Activated T-cell treated with anti-CD3 and anti-CD28 coated beads, Interleukin-2, amount 50 U/mL, for 72 hours (primary cell): ENCODE measurements at places on chromosomes 5 and 9.

GRCh38 chr5:138831703-138832102 lies 43.4 kb downstream of the LRRTM2 start:
- DNase-seq: no peak

GRCh38 chr5:143352691-143353090 lies 50.8 kb downstream of the NR3C1 start:
- peak; percentile 40 for DNase-seq

DNA sequence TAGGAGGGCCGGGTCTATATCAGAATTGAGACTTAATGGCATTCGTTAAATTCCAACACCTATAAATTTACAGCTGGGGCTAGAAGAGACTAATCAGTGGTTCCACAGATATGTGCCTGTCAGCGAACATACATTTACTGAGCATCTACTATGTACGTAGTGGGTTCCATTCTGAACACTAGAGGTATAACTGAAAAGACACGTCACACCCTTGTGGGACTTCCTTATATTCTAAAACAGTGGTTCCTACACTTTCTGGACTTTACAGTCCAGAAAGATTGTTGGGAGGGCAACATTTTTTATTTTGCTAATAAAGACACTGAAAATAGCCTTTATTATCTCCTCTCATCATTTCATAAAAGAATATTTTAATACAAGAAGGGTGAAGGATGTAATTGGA lies 140.5 kb downstream of the SCAMP1 start:
- no peak for DNase-seq

DNA sequence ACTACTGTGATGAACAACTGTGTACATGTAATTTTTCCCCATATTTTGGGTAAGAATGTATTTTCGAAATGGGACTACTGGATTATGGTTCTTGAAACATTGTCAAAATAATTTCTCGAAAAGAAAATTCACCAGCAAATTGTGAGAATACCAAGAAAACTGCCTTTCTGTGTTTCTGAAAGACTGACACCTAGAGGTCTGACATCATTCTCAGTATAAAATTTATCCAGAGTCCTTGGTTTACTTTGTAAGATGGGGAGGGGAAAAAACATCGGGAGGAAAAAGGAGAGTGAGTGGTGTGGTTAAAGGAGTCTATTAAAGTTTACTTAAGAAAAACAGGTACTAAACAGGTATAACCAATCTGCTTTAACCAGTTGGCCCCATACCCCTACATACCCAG lies 149.2 kb downstream of the CEP120 start:
- no peak for DNase-seq

DNA sequence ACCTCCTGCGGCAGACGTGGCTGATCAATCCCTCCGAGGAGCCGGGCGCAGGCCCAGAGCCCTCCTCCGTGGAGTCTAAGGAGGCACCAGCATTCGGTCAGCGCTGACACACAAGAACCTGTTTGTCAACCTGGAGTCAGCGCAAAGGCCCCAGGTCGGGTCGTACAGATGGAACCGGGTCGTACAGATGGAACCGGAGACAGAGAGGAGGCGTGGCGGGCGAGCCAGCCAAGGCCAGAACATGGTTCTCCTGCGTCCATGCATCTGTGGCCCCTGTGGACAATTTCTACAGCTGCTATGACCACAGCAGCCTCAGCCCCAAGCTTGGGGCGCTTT lies 125.1 kb upstream of the SARDH start:
- DNase-seq: no peak

DNA sequence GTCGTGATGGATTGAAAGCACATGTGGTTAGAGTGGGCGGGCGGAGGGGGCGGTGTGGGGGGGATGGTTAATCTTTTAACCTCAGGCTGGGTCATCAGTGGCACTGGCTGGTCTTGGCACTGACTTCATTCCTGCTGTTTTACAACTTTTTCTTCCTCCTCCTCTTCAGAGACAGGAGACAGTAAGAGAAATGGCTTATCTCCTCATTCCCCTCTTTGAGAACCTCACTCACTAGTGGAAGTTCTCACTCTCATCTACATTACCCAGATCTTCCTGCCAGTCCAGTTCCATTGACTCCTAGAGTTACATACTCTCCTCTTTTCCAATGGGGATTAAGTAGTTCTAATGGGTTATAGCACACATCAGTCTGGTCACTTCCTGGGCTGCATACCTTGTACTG lies 42.3 kb upstream of the PPP1R26 start:
- no peak for DNase-seq

DNA sequence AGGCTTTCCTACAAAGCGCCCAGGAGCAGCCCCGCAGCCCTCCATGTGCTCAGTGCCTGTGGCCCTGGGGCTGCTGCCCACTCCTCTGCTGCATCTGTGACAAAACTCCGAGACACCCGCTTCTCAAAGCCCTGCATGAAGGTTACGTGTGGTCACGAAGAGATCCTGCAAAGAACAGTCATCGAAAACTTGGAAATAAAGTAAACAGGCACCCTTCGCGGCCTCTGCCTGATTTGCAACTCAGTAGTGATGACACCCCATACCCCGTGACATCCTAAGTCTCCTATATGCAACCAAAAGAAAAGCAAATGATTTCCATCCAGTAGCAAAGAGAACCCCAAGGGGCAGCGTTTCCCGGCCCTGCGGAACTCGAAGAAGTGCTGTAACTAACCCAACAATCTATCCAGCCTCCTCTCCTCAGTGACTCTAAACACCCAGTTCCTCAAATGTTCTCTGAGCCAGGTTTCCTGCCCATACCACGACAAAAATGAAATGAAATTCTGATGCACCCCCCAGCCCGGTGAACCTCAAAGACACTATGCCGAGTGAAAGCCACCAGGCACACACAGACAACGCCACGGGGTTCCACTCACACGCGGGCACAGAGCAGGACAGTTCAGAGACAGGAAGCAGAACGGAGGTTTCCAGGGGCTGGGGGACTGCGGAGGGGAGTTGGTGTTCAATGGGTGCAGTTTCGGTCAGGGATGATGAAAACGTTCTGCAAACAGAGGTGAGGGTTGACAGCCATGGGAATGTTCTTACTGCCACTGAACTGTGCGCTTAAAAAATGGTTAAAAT lies 19.0 kb downstream of the NACC2 start:
- no peak for DNase-seq

- no peak for DNase-seq
These were observed 124.0 kb upstream of the TLE4 start for GRCh38 chr9:79447762-79448161.

DNA sequence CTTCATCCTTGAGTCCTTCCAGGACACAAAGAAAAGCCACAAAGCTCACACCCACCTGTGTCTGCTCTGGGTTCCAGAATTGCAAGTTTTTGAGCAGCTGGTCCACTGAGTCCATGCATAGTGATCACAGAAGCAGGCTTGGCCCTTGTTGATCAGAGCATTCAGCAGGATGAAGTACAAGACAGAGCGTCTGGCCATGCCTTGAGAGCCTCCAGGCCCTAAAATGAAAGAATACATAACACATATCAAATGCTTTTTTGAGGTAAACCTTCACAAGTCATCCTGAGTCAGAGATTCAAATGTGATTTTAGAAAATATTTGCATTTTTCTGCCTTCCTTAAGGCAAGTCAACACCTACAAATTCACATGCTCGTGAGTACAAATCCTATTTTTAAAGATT lies 10.3 kb downstream of the C6 start:
- no peak for DNase-seq

DNA sequence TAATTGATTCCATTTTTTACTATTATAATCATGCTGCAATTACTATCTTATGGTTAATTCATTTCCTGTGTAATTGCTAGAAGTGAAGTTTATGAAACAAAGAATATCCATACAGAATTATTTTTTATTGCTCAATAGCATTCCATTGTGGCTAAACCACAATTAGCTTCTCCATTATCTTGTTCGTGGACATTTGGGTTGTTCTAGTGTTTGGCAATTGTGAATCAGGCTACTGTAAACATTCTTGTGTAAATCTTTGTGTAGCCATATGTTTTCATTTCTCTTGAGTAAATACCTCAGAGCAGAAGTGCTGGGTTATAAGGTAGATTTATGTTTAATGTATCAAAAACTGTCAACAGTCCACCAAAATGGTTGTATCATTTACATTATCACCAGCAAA lies 341.1 kb downstream of the MAT2B start:
- DNase-seq: no peak

DNA sequence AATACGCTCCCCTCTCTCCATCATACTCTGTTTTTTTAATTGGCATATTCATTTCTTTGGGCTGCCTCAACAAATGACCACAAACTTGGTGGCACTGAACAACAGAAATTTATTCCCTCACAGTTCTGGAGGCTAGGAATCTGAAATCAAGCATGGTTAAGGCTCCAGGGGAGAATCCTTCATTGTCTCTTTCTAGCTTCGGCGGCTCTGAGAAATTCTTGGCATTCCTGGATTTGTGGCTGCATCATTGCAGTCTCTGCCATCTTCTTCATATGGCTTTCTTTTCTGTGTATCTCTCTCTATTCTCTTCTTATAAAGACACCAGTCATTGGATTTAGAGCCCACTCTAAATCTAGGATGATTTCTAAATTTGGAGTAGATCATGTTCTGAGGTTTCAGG lies 10.9 kb upstream of the SLC24A2 start:
- DNase-seq: no peak
